CD4-positive, alpha-beta T cell treated with Interleukin-15 for 1 hour (primary cell): ENCODE measurements at places on chromosomes 4 and X.

GRCh38 chrX:119826399-119826959, 26.3 kb downstream of the UPF3B start:
- DNase-seq = no peak

- peak; percentile 99 for DNase-seq
These were observed 393 bp downstream of the GTPBP6 start for GRCh38 chrX:318068-318738.

GRCh38 chr4:2812612-2813354, 19.9 kb downstream of the SH3BP2 start:
- no peak for DNase-seq

DNA sequence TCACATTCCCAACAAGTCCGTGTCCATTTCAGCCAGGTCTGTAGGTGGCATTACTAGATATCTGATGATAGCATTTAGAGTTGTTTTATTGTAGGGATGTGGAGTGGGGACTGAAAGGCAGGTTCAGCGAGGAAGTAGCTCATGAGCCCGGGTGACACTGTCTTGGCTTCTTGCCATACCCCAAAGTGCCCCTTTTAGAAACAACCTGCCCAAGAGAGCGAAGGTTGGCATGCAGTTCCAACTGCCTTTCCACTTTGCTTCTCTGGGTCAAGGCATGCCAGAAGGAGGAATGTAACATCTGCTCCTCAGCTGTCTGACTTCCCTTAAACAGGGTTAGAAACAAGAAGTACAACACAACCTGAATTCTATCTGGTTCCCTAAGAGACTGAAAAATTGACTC, 9.0 kb downstream of the GRIA3 start:
- DNase-seq = no peak

GRCh38 chr4:127985989-127986388, 20.8 kb downstream of the ABHD18 start:
- no peak for DNase-seq
